ENCODE measurements at places on chromosomes 13 and 19. TPM values are rescaled to one million over a fixed set of nuclear protein-coding genes. Genes with fewer than 3 reads are reported as not detected.

ZNF583 gene
- 14.4 TPM for total RNA-seq

FFAR3 gene
- total RNA-seq: not detected

CYP2S1 gene
- 0.15 TPM for total RNA-seq

DNA sequence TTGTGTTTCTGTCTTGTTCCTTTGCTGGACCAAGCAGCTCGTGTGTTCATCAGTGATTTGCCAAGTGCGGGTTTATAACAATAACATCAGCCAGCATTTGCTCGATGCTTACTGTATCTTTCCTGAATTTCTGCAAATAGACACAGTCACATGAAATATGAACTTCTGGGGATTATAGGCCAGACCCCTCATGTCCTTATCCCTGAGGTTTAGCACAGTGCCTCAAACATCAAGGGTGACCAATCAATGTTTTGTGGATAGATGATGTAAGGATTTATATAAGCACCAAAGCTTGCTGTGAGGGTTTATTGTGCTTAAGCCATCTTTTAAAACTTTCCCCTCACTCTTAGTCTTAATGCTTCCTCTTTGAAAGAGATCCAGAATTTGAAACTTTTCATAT lies 323.9 kb downstream of the SLC7A1 start:
- DNase-seq: no peak
- no peak overlapping the region for H3K27ac ChIP-seq
- H3K36me3 ChIP-seq: no peaks in the 10 kb centered on the region
- no peak overlapping the region for H3K4me3 ChIP-seq
- no peaks in the 10 kb centered on the region for H3K4me1 ChIP-seq

- no peaks in the 10 kb centered on the region for H3K36me3 ChIP-seq
- no peak overlapping the region for H3K27ac ChIP-seq
- no peaks in the 10 kb centered on the region for H3K4me1 ChIP-seq
- no peaks in the 10 kb centered on the region for H3K27me3 ChIP-seq
- H3K4me3 ChIP-seq: no peak overlapping the region
These were observed 37.3 kb downstream of the KL start for GRCh38 chr13:33053397-33054066.

DNA sequence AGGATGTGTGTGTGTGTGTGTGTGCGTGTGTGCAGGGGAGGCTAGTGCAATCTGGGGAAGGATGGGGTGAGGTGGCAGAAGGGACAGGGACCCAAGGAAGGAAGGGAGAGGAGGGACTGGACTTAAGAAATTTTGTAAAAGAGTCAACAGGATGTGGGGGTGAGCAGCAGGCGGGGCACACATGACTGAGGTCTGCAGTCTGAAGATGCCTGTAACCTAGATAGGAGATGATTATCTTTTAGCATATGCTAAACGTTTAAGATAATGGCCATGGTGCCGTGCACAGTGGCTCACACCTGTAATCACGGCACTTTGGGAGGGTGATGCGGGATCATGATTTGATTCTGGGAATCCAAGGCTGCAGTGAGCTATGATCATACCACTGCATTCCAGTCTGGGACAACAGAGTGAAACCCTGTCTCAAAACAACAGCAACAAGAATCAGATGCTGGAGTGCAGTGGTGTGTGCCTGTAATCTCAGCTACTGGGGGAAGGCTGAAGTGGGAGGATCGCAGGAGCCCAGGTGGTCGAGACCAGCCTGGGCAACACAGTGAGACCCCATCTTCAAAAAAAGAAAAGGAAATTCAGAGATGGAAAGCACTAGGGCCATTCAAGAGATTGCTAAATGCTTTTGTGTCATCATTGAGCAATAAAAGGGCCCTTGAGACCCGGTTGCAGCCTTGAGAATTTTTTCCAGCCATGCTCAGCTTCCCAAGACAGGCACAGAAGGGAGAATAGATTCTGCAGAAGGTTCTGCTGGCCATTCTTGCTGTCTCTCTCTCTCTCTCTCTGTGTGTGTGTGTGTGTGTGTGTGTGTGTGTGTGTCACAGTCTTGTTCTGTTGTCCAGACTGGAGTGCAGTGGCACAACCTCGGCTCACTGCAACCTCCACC lies 3.8 kb upstream of the ZNF414 start:
- peak; percentile 68 for DNase-seq
- H3K4me3 ChIP-seq: no peak overlapping the region
- peaks cover 71% of the 10 kb centered on the region for H3K4me1 ChIP-seq
- peak overlapping the region; percentile 43 for H3K27ac ChIP-seq

GRCh38 chr19:14346279-14346678 lies 35.0 kb upstream of the ADGRE5 start:
- no peak overlapping the region for H3K4me3 ChIP-seq
- H3K27ac ChIP-seq: no peak overlapping the region
- no peaks in the 10 kb centered on the region for H3K27me3 ChIP-seq
- H3K36me3 ChIP-seq: no peaks in the 10 kb centered on the region

- no peak for DNase-seq
These were observed 5.9 kb upstream of the CCL25 start for GRCh38 chr19:8046569-8047165.

DNA sequence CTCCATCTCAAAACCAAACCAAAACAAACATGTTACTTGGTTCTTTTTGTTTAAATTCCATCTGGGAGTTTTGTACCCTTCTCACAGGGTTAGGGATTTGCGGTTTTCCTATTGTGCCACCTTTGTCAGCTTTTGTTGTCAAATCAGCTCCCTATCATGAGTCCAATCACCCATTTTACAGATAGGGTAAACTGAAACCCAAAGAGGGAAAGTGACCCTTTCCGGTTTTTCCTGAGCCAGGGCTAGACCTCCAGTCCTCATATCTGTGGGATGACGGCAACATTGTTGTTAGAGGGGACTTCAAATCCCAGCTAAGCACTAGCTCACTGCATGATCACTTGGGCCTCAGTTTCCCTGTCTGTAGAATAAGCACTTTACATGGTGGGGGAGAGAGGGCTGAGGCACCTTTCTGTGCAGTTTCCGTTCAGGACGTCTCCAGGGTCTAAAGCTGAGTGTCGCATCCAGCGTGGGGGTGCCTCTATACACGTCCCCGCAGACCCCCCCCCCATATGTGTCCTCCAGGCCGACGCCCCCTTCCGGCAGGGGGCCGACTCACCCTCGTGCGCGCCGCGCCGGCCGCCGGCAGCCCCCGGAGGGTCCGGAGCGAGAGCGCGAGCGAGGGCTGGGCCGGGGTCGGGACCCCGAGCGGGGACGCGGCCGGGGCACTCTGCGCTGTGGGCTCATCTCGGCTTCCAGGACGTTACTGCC lies 3.9 kb downstream of the CCDC194 start:
- H3K4me1 ChIP-seq: peaks cover 24% of the 10 kb centered on the region
- no peak for DNase-seq
- peak overlapping the region; percentile 34 for H3K27ac ChIP-seq
- no peaks in the 10 kb centered on the region for H3K36me3 ChIP-seq
- H3K4me3 ChIP-seq: no peak overlapping the region

All from CD4-positive, alpha-beta memory T cell (primary cell).